ENCODE measurements at places on chromosomes 4 and X. TPM values are rescaled to one million over a fixed set of nuclear protein-coding genes. Genes with fewer than 3 reads are reported as not detected.

Gene FAAH2
- total RNA-seq, result 4.0 TPM

Gene MAGEC2
- not detected for total RNA-seq

Gene IL9R
- 0.38 TPM for total RNA-seq

Gene PHEX
- 0.46 TPM for total RNA-seq

Gene NR0B1
- total RNA-seq, result not detected

Gene SMIM10
- total RNA-seq, result 0.51 TPM

Gene MAGEC3
- 0.13 TPM for total RNA-seq

GRCh38 chr4:121690001-121690400, 6.8 kb downstream of the ANXA5 start:
- peaks cover 2% of the 10 kb centered on the region for H3K27me3 ChIP-seq
- no peak overlapping the region for H3K27ac ChIP-seq
- H3K4me1 ChIP-seq, result peaks cover 24% of the 10 kb centered on the region
- DNase-seq, result no peak
- peaks cover 24% of the 10 kb centered on the region for H3K36me3 ChIP-seq
- H3K4me3 ChIP-seq, result no peak overlapping the region
